ENCODE measurements at places on chromosomes 2 and 18. TPM values are rescaled to one million over a fixed set of nuclear protein-coding genes. Genes with fewer than 3 reads are reported as not detected.

DNA sequence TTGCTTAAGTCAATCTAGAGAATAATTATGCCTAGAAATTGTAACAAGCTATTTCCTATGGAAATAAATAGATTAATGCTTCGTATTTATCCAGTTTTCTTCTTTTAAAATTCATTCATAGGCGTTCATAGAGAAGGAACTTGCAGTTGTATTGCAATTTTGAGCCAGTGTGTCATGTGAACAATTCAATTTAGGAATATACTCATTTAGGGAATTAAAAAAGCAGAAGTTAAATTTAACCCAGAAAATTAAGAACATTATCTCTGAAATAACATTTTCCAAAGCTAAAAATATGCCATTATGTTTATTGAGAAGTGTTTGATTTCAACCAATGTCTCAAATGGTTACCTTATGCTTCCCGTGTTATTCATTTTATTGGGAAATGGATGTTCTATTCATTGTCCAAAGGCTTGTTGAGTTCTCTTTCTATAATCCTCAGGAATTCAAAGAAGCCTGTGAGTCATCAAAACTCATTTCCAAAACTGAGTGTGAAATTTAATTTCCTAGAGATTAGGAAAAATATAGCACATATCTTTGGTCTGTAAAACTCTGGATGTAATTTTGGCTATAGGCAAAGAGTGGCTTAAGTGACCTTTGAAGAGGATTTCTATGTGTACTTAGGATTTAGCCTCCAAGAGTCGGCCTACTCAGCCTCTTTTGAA is 99.7 kb downstream of the SLC8A1 start:
- no peak for DNase-seq

DNA sequence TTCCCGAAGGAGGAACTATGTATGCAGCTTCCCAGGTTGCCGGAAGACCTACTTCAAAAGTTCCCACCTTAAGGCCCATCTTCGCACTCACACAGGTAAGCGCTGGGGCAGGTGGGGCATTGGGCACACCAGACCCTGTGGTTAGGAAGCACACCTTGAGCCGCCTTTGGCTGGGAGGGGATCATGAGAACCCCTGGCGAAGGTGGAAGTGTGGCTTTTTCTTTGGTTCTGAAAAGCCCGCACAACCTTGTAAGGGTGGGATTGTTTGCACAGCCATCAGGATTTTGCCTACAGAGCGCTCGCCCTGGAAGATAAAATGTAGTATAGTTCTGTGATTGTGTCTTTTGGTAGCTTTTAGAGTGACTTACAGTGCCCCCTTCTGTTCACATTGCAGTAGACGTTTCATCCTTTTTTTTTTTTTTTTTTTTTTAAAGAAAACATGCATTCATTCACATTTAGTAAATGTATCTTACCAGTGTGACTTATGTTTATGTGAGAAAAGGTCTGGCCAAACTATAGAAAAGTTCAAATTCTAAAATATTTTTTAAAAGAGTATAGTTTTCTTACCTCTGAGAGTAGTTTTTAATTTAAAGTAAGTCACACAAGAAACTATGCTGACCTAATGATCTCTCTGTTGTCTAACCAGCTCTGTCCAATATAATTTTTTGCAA is 5.3 kb downstream of the KLF11 start:
- DNase-seq = peak; percentile 54

ZSWIM2 gene
- total RNA-seq = not detected

- peak; percentile 66 for DNase-seq
These were observed 396.8 kb downstream of the NCKAP5 start for GRCh38 chr2:133171393-133172004.

DNA sequence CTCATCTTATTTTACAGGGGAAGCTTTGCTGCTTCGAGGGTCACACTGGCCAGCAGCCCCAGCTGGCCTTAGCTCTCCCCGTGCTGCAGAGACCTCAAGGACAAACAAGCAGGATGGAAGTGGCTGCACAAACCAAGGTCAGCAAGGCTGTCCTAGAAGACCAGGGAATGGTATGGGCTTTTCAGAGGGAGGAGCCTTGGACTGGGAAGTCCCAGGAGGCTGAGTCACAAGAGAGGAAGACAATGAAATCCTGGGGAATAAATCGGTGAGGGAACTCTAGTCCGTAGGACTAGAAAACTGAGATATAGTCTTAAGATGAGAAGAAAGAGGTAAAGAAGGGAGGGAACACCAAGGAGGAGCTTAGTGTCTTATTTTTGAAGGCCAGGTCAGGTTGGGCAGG is 15.7 kb downstream of the CREG2 start:
- no peak for DNase-seq

DNA sequence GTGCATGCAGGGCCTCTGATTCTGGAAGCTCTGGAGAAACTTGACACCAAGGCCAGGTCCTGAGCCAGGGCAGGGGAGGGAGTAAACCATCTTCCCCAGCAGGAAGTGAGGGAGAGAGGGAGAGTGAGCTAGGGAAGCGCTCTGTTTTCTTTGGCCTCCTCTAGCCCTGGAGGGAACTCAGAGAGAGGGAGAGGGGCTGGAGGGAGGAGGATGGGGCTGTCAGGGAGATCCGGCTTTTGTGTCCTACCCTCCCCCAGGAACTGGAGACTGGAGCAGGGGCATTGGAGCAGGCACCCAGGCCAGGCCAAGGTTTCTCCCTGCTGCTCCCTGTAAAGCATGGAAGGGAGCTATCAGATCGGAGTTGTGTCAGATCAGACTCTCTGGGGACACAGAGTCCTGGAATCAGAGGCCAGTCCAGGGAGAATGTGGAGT is 22.7 kb upstream of the PKDCC start:
- DNase-seq = peak; percentile 30

FN1 gene
- 3,699 TPM for total RNA-seq

DNA sequence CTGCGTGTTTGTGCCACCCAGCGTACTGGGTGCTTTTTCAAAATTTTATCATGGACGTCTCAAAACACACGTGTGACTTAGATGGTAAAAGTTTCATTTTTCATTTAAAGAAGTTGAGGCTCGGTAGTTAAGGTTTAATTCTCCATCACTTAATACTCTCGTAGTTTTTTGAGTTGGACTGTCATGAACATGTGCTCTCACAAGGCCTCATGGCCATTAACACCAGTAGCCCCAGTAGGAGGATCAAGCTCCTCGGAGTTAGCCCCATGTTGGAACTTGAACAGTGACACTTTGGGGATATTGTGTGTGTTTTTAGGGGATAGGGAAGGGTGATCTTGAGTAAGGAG is 15.3 kb downstream of the NMUR1 start:
- no peak for DNase-seq

DNA sequence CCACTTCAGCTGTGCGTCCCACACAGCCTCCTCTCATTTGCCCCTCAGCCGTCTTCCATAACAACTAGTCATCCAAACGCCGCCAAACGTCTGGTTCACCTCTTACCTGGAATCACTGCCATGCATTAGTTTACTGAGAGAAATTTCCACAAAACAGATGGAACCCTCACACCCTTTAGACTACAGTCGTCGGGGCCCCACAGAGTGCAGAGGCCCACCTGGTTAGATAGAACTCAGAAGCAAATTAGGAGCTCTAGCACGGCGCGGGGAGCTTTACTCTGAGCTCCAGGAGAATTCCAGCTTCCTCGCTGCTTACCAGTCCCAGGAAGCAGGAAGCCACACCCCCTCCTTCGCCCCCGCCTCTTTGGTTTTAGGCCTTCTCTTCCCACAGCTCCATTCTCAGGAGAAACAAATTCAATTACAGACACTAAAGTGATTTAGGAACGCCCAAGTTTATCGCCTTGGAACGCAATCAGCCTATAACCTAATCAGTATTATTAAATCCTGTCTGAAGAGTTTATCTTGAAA is 9.4 kb downstream of the RNU2-63P start:
- DNase-seq = no peak

GRCh38 chr18:10953672-10954071 is 195.7 kb downstream of the PIEZO2 start:
- DNase-seq = peak; percentile 58

MOCOS gene
- 5.1 TPM for total RNA-seq

- DNase-seq = peak; percentile 66
These were observed 404.8 kb downstream of the TXNL1 start for GRCh38 chr18:56233595-56233994.

GRCh38 chr2:10242451-10242850 is 60.3 kb upstream of the HPCAL1 start:
- DNase-seq = no peak
